ENCODE measurements at places on chromosomes 16 and 17.

- DNase-seq = no peak
These were observed 75.5 kb downstream of the ZNF423 start for GRCh38 chr16:49780433-49780832.

- DNase-seq = no peak
These were observed 27.9 kb upstream of the ATP2C2 start for GRCh38 chr16:84340325-84341040.

DNA sequence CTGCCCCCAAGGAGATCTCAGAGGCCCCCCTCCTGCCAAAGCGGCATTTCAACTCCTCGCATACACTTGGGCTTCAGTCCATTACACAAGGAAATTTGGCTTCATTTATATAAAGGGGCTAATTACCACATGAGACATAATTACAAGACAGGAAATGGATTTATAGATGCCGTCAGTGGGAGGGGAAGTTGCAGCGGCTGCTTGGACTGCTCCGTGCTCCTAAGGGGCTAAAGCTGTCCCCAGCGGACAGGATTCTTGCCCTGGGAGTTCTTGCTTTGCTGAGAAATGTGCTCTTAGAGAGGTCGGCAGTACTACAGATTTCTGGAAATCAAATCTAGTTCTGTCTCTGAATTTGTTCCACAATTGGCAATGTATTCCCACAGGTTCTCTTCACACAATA lies 57.2 kb upstream of the NLK start:
- DNase-seq = peak; percentile 36

DNA sequence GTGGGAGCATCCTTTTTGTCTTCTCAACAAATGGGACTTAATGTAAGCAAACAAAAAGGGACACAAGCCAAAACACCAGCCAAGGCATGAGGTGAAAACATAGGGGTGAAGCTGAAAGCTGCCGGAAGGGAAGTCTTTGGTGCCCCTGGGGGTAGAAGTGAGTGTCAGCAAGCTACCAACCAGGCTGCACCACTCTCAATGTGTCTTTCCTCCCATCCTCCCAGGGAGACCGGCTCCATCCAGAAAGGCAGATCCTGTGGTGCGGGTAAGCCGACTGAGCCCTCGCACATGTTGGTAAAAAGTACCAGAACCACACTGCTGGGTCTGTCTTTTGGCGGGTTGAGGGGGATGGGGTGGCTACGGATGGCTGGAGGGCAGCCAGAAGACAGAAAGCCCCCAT lies 52.0 kb upstream of the SREBF1 start:
- no peak for DNase-seq

- DNase-seq = no peak
These were observed 22.6 kb downstream of the ADCY7 start for GRCh38 chr16:50288920-50289319.

DNA sequence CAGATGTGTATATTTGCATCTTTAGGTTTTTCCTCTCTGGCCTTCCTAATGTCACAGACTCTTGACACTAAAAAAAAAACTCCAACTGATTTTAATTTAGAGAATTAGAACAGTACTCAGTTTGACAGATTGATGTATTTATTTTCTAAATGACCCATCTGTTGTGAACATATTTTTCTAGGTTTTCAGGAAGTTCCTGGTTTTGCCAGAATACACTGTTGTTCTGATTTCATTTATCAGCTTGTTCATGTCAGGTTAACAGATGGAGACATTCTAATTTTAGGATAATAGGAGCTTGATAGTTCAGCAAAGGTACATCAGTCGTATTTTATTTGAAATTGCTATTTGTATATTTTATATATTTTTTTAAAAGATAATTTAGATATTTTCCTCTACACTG lies 133.4 kb downstream of the TANC2 start:
- no peak for DNase-seq

- no peak for DNase-seq
These were observed 28.3 kb upstream of the APPBP2 start for GRCh38 chr17:60554377-60554788.

GRCh38 chr16:20829536-20829935 lies 23.2 kb downstream of the REXO5 start:
- no peak for DNase-seq

GRCh38 chr16:79595231-79595641 lies 5.3 kb downstream of the MAF start:
- DNase-seq = no peak

- DNase-seq = no peak
These were observed 15.2 kb downstream of the RPH3AL start for GRCh38 chr17:337453-337852.

DNA sequence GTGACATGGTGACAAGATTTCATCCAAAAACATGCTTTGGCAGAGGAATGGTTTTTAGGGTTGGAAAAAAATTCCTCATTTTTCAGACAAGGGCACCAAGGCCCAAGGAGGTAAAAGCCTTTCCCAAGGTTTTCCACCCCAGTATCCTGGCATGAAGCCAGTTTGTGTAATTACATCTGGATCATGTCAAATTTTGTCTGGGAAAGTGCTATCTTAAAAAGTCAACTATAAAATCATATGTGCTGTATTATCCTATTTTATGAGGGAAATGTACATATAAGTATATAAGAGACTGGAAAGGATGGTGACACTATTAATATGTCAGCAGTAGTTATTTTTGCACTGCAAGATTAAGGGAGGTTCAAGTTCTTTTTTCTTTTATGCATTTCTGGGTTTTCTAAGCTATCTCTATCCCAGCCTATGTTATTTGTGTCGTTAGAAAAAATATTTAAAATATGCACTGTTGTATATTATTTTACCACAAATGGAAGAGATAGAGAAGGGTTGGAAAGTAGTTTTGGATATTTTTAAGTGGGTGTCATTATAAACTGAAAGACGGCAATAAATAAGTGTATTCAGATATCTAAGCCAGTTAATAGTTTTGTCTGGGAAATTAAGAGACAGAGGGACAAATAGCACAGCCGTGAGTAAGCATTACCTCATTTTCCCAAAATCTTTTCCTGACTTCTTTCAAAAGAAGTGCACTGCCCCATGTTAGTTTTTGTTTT lies 13.5 kb upstream of the FBXO47 start:
- no peak for DNase-seq

DNA sequence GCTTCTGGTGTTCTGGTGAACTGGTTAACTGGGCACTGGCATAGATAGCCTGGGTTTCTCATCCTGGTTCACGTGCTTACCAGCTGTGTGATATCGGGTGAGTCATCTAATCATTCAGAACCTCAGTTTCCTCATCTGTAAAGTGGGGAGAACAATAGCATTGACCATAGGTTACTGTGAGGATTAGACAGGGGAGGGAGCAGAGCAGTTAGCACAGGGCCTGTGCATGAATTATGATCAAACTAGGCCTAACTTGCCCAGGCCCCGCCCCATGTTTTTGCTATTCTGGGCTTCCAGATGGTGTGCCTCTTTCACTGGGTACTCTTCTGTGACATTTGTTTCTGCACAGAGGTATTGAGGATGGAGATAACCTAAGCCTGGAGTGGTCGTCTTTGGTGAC lies 4.6 kb upstream of the KLHL36 start:
- no peak for DNase-seq

- DNase-seq = no peak
These were observed 391.7 kb downstream of the XYLT1 start for GRCh38 chr16:17078931-17079631.

DNA sequence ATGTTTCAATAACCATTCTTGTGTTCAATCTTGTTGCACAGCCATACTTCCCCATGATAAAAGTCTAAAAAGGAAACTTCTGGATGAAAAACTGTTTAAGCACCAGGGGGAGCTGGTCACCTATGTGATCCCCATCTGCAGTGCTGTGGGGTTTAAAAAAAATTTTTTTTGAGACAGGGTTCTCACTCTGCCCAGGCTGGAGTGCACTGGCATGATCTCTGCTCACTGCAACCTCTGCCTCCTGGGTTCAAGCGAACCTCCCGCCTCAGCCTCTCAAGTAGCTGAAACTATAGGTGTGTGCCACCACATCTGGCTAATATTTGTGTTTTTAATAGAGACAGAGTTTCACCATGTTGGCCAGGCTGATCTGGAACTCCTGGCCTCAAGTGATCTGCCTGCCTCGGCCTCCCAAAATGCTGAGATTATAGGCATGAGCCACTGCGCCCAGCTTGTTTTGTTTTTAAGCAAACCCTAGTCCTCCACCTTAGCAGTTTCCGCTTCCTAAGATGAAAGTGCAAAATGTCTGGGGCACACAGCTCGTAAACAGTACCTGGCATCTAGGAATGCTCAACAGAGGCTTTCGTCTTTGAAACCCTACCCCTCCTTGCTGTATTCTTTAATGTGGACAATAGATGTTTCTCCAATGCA lies 25.4 kb downstream of the DNAJA2 start:
- peak; percentile 9 for DNase-seq

DNA sequence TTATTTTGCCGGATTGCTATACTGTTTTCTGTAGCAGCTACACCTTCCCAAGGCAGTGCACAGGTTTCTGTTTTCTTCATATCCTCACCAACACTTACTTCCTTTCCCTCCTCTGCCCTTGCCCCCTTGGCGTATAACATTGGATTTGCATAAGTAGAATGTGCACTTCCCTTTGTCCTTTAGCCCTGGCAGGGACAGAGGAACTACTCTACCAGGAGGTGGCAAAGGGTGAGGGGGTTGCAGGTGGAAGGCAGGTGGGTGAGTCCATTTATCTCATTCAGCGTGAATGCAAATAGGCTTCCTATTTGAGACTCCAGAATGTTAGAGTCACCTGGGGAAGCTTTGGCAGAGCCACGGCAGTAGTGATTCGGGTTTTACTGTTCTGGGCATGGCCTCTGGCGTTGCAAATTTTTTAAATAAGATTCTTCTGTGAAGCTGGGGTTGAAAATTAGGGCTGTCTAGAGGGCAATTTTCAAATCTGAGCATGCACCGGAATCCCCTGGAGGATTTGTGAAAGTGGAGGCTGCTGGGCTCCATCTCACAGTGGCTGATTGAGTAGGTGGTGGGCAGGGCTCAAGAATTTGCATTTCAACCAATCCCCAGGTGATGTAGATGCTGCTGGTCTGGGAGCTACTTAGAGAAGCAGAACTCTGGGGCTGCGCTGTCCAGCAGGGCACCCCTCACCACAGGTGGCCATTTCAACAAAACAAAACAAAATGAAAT lies 84.7 kb downstream of the PLCG2 start:
- peak; percentile 70 for DNase-seq

DNA sequence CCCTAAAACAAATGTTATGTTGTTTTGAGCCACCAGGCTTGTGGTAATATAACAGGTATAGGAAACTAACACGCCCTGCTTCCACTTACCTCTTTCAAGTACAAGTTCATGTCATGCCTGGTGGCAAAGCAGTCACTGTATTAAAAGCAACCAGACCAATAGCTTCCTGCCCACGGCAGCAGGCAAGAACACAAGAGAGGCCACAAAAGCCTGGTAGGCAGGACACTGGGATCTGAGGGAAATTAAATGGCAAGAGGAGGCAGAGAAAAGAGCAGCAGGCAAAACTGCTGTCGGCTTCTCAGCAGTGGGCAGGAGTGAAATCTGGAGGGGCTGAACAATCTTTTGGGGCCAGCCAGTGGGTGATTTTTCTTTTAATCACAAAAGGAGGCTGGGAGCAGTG lies 2.2 kb downstream of the CYTH1 start:
- DNase-seq = no peak

DNA sequence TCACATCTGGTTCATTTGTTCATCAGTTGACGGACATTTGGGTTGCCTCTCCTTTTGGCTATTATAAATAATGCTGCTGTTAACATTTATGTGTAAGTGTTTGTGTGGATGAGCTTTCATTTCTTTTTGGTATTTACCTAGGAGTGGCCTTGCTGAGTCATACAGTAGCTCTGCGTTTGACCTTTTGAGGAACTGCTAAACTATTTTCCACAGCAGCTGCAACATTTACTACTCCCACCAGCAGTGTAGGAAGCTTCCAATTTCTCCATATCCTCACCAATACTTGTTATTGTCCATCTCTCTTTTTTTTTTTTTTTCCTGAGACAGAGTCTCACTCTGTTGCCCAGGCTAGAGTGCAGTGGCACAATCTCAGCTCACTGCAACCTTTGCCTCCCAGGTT lies 20.7 kb upstream of the PLCG2 start:
- DNase-seq = no peak

DNA sequence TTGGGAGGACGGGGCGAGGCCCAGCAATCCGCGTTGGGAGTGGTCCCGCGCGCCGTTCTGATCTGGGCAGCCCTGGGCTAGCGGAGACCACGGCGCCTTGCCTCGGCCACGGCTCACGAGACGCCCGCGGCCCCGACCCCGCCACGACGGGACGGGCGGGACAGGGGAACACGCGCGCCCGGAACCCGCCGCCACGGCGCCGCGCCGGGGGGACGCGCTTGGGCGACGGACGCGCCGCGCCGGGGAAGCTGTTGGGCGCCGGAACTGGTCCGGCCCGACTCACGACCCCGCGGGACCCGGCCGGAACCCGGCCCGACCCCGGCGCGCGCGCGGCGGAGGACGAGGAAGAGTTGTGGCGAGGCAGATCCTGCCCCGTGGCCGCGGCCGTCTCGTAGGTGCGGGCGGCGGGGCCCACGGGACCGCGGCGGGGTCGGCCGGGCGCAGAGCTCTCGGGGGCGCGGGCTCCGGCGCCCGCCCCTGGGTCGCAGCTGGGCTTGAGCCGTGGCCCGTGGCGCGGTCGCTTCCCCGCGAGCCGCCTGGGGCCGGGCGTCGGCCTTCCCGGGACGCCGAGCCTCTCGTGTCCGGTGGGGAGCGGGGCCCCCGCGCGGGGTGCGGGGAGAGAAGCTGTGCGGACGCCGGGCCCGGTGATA lies at the start of gene ACSF3:
Gene ACSF3, plus strand, starts transcription at position 251 of the 650 bp plus-strand sequence. CDS start 6,830 bp downstream, outside the sequence.
- DNase-seq = no peak

- no peak for DNase-seq
These were observed 4.0 kb downstream of the IRX5 start for GRCh38 chr16:54934481-54935265.

- DNase-seq = no peak
These were observed 20.4 kb upstream of the TMEM98 start for GRCh38 chr17:32907583-32907982.

DNA sequence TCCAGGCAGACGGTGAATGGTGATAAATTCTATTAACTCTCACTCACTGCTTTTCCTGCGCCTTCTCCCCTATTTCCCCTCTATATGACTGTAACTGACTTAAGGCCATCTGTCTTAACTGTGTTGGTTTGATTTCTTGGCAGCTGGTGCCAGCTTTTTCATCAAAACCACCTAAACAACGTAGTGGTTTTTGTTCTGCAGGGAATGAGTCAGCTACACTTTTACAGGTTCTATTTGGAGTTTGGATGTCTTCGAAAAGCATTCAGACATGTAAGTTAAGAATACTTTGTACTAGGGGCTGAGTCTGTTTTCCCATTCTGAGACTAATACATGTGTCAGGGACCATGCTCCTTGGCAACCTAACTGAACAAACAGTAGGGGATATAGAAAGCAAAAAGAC lies 8.5 kb downstream of the REXO5 start:
- DNase-seq = no peak

- DNase-seq = no peak
These were observed 45.0 kb downstream of the TEX2 start for GRCh38 chr17:64218066-64218465.
